ENCODE measurements at places on chromosomes 4 and X.

DNA sequence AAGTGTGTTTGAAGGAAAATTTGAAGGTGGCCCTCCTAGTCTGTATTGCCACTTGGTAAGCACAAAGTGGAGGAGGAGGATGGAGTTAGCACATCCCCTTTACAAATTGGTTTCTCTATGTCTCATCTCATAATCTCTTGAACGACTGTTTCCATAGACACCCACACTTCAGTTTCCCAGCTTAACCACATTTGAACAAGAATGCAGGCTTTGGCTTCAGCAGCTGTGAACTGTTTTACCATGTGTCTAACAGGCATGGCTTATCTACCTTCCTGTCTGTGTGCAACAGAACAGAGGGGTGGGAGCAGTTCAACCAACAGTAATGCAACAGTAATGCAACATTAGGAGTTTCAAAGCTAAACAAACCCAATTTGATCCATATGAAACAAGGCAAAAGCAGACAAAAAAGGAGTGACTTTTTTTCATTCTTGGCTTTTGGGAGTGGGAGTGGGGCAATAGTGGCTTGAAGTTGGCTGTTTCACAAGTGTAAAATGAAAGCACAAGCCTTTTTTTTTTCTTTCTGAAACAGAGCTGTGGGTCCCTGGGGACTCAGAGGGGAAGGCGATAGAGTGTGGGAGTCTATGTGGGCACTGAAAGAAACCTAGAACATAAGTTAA lies 108.0 kb downstream of the ITM2A start:
- peak; percentile 78 for DNase-seq

GRCh38 chr4:12697970-12698369 lies 786.2 kb downstream of the RAB28 start:
- DNase-seq = no peak

DNA sequence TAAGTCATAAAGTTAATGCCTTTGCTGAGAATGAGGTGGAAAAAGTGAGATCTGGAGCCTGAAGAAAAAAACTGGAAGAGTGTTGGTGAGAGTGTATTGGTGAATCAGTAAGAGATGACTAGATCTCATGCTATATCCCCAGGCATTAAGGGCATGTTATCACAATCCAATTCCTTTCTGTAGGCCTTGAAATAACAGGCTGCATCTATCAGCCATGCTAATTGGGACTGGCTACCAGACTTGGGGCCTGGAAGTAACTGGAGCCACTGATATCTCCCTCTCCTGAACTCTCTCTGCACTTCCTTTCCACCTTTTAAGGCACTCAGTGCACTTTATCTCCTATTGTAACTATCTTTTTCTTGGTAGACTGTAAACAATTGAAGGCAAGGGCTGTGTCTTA lies 88.8 kb upstream of the HPRT1 start:
- DNase-seq = no peak

DNA sequence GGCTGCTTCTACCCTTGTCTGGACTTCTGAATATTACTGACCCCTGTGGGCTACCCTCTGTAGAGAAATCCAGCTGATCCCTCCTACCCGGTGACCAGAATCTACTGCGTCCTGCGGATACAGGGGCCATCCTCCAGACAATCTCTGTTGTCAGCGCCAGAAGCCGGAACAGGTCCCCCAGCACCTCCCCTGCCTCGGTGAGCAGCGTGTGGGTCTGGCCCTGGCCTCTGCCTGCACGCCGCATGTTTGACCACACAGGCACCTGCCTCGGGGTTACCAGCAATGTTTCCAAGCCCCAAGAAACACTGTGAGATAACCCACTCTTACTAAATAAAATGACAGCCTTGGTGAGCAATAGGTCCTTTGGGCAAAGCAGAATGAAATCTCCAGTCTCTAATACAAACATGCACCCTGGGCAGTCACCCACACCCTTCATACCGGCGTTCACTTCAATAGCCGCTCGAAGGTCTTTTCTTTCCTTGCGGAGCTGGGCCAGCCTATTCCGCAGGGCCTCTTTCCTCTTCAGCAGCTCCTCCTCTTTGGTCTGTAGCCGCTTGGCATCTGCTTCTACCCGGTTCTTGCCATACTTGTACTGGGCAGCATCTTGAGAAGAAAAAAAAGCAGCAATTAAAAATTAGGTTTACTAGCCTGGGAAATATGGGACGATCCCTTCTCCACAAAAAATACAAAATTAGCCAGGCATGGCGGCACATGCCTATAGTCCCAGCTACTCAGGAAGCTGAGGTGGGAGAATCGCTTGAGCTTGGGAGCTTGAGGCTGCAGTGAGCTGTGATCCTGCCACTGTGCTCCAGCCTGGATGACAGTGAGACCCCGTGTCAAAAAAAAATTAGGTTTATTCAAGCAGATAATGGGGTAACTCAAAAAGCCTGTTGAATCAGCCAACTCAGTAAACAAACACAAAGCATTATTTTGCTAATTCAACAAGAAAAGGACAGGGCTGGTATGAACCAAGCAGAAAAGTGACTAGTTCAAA lies 165.1 kb downstream of the AFAP1 start:
- DNase-seq = no peak

GRCh38 chr4:38582889-38583470 lies 81.0 kb upstream of the KLF3 start:
- DNase-seq = no peak

DNA sequence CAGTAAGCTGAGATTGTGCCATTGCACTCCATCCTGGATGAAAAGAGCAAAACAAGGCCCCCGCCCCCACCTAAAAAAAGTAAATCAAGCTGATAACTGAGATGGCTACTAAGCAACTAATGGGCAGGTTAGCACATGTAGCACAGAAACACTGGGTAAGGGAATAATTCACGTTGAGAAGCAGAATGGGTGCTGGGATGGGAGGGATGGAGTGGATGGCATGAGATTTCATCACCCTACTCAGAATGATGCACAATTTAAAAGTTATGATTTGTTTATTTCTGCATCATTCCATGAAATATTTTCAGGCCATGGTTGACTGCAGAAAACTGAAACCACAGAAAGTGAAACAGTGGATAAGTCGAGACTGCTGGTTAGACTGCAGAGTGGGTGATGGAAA lies 224.0 kb downstream of the ARAP2 start:
- DNase-seq = no peak
